ENCODE measurements at places on chromosomes 4 and X.

DNA sequence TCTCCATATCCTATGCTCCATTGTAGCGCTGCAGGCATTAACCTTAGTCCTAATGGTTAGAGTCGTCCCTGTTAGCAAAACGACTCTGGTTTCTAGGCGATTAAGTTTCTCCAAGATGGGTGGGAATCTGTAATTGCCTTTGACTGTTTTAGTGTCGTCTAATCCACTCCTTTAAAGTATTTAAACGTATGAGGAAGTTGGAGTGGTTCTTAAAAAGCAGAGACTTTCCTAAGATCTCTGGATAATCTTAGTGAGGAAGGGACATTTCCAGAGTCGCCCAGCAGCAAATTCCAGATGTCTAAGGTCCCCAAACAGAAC, 285 bp downstream of the MRPS18C start:
- no peak for DNase-seq

GRCh38 chr4:177232473-177232872, 77.2 kb upstream of the NEIL3 start:
- DNase-seq: no peak

DNA sequence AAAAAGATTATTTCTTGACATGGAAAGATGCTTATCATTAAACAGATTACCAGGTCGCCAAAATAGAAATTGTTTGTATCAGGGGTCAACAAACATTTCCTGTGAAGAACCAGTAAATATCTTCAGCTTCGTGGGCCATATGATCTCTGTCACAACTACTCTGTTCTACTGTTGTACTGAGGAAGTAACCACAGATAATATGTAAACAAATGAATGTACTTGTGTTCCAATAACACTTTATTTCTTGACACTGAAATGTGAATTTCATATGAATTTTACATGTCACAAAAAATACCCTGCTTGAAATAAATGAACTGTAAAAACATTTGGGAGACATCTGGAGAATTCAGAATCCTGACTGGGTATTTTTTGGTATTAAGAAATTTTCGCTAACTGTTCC, 4.7 kb upstream of the FHL1 start:
- no peak for DNase-seq

DNA sequence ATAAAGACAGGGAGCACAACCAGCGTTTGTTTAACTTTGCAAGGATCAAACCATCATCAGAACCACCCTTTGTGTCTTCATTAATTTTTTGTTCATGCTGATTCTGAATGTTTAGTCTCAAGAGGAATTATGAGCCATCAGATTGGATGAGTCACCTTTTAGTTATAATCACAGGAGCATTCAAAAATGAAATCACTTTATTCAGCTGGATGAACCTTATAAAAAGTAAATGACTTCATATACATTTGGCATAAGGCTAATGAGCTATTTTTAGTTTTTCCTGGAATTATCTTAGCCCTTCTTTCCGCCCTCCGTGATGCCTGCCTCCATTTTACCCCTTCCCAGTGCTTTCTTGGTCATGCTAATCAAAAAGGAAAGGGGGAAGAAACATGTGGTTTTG, 103.6 kb downstream of the SORBS2 start:
- DNase-seq: no peak

- no peak for DNase-seq
Measured at GRCh38 chr4:173420801-173421200, 21.9 kb upstream of the SCRG1 start.

DNA sequence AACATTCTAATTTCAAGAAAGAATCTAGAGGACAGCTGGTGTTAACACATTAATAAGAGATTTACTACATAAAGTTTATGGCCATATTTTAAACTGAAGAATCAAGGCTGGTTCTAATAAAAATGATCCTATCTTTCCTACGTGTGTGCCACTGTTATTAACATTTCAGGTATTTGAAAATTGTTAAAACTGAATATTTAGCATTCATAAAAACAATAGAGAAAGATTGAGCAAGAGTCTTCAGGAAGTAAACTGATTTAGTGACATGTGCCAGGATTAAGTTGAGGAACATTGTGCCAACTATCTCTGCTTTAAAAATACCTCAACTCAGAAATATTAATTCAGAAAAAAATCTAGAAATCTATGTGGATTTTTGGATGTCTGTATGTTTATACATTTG, 810.1 kb downstream of the FAT4 start:
- DNase-seq: no peak

- DNase-seq: no peak
Measured at GRCh38 chr4:162874748-162875147, 291.9 kb downstream of the NAF1 start.

GRCh38 chr4:83150653-83151330, 36.3 kb upstream of the PLAC8 start:
- no peak for DNase-seq

GRCh38 chr4:92234393-92235176, 69.2 kb upstream of the GRID2 start:
- no peak for DNase-seq

GRCh38 chr4:37463033-37463856, 218.7 kb downstream of the NWD2 start:
- DNase-seq: no peak

DNA sequence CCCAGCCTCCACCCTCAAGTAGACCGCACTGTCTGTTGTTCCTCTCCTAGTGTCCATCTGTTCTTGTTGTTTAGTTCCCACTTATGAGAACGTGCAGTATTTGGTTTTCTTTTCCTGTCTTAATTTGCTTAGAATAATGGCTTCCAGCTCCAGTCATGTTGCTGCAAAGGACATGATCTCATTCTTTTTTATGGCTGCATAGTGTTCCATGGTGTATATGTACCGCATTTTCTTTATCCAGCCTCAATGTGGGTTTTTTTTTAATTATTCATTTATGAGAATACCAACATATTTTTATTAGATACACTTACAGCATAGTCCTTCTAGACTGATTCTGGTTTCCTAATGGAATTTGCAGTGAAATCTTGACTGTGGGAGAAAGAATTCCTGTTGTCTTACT, 1.3 kb downstream of the VMA21 start:
- no peak for DNase-seq

DNA sequence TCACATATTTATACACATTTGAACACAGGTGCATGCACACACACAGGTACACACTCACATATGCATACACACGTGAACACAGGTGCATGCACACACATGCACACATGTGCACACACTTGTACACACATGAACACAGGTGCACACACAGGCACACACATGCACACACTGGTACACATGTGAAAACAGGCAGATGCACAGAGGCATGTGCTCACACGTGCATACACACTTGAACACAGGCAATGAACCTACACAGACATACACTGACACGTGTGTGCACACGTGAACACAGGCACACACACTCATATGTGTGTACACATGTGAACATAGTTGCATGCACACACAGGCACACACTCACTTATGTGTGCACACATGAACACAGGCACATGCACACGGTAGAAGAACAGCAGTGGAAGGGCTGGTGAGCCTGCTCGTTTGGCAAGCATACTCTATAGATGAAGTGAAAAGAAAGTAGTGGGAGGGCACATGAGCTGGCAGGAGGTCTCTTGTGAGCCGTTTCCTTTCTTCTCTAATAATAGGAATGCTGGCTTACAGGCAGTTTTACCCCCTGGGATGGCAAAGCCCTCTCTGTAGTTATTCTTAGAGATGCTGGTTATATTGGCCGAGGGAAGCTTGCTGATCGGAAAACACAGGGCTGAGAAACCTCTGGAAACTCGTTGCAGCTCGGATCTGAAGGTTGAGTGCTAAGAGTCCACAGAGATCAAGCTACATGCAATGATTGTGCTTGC, 279.6 kb upstream of the CLNK start:
- no peak for DNase-seq

- no peak for DNase-seq
Measured at GRCh38 chrX:134821370-134821769, 163.1 kb upstream of the PLAC1 start.

- DNase-seq: no peak
Measured at GRCh38 chrX:68846536-68846935, 17.7 kb downstream of the EFNB1 start.

GRCh38 chr4:26821677-26822503, 38.8 kb upstream of the STIM2 start:
- DNase-seq: no peak

GRCh38 chrX:86028681-86029080, 18.7 kb downstream of the CHM start:
- DNase-seq: no peak

- DNase-seq: no peak
Measured at GRCh38 chrX:19030805-19031204, 46.9 kb upstream of the PHKA2 start.

- no peak for DNase-seq
Measured at GRCh38 chrX:39244147-39244546, 442.9 kb downstream of the MID1IP1 start.

- DNase-seq: no peak
Measured at GRCh38 chr4:169268951-169269760, 1.6 kb downstream of the SH3RF1 start.

DNA sequence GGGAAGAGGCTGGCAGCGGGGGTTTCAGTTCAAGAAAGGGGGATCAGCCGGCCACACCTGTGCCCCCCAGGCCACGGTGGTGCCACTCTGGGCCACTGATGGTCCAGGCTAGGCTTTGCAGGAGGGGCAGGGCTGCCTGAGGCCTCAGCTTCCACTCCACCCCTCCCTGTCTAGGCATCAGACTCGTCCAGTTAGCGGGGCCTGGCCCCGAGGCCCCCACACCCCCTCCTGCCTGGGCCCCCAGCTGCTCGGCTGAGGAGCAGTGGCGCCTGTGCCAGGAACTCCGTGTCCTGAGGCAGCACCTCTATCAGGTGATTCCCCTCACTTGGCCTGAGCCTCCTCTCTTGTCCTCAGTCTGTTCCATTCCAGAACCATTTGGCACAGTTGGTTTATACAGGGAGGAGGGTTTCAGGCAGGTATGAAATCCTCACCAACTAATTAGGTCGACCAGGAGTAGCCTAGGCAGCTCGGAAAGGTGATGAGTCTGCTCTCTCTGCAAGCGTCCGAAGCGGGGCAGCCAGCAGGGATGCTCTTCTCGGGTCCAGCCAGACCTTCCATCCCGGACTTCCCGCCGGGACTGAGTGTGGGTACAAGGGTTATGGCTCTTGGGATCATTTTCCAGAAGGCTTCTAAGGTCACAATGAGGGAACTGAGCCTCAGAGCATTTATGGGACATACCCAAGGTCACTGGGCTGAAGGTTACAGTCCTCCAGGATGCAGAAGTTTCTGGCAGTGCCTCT, 2.1 kb downstream of the NSG1 start:
- DNase-seq: no peak

DNA sequence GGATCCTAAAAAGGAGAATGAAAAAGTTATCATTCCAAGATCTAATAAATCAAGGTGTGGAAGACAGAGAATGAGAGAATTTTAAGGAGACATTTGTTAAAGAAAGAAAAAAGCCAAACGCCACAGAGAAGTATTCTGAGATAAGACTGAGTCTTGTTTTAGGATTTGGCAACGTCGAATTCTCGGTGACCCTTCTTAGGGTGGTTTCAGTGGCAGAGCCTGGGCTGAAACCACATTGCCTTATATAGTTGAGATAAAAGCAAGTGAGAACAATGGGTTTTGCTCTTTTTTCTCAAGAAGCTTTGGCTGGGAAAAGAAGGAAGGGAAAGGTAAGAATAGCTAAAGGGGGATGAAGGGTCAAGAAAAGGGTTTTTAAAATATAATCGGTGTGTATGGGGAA, 209.4 kb downstream of the VEGFC start:
- DNase-seq: no peak

- DNase-seq: no peak
Measured at GRCh38 chr4:48173056-48173991, 39.3 kb upstream of the TXK start.

DNA sequence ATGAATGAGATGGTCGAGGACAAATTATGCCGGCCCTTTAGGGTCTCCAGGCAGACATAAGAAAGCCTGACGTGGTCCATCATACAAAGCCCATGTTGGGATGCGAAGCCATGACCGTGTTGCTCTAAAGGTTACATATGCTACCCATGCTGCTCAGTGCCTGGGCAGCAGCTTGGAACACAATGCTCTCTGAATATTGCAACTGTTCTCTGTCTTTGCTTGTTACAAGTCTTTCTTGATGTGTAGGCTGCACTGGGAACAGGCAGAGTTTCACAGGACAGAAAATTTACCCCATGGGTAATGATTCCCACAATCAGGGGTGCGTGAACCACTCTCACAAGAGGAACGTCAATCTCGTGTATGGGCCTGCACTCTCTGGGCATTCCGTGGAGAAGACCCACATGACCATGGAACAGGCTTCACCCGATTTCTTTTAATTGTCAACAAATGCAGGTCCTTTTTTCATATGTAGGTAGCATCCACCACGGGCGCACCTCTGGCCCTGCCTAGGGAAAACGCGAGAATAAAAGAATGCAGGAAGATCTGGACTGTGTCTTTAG, 66.3 kb downstream of the NBDY start:
- no peak for DNase-seq
